ENCODE measurements at places on chromosomes 13 and 19.
A peak's percentile ranks its signal among the peaks of the same experiment; 100 is the strongest.

- DNase-seq: no peak
Measured at GRCh38 chr19:4534836-4535658, at the start of gene PLIN5. Gene PLIN5, minus strand, starts transcription at chr19:4535224. Its CDS starts 1,150 bp downstream, at chr19:4534074.

- DNase-seq: no peak
Measured at GRCh38 chr19:6576869-6577475, 14.0 kb downstream of the CD70 start.

GRCh38 chr19:48110350-48110966, at the start of gene PLA2G4C:
Gene PLA2G4C, minus strand, starts transcription at chr19:48110817. Its CDS starts 4,288 bp downstream, at chr19:48106529.
- peak; percentile 64 for DNase-seq

- no peak for DNase-seq
Measured at GRCh38 chr19:19613506-19613905, 5.0 kb downstream of the PBX4 start.
